Nucleus accumbens (tissue), 56 donors: ENCODE measurements at places on chromosomes 2 and 18.
A peak's percentile ranks its signal among the peaks of the same experiment; 100 is the strongest.

GRCh38 chr18:23068570-23069310 is 66.5 kb upstream of the CABLES1 start:
- no peak for DNase-seq

DNA sequence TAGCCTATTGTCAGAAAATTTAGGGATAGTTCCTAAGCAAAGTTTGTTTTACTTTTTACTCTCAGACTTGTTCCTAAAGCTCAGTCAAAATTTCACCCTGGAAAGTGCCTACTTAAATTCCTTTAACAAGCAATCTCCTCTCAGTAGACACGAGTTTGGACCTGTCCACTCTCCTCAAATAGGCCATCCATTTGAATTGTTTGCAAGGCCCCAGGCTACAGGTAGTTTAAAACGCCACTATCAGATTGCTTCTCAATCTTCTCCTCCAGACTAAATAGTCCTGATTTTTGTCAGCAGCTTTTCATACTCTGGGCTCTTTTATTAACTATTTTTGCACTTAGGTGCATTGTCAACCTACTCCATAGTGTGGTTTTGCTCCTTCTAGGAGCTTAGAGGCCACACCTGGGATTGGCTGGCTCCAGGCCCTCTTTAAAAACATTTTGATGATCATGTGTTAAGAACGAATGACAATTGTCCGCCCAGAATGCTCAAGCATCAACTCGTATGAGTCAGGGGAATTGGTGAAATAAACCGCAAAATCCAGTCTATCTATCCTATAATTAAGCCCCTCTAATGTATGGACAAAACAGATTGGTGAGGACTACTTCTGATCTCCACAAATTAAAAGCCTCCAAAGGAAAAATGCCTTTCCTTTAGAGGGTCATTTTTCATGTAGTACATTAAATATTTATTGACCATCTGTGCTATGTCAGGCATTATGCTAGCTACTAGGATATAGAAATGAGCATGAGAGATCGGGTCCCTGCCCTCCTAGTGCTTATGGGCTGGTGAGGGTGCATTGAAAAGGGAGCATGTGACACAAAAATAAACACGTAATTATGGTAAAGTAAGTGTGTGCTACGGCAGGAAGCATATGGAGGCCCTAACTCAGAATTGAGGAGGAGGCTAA is 333.8 kb upstream of the TNP1 start:
- DNase-seq = no peak

- DNase-seq = no peak
Measured at GRCh38 chr18:72207280-72207679, 336.9 kb downstream of the CBLN2 start.

- no peak for DNase-seq
Measured at GRCh38 chr18:2850816-2851215, 4.0 kb downstream of the EMILIN2 start.

- no peak for DNase-seq
Measured at GRCh38 chr2:205660521-205661124, 21.7 kb upstream of the NRP2 start.

DNA sequence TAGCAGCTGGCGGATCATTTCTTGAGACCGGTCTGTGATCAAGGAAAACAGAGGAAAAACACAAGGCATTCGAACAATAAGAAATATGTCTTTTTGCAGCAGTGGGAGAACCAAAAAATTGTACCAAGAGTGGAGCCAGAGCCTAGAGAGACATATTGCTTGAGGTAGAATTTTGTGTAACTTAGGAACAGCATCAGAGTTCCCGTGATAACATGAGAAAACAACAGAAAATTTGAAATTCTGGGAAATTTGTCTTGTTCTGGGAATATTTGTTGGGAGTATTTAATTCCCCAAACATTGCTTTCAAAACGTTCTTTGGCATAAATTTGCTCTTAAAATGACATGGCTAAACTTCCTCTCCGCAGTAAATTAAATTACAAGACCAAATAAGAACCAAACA is 267.5 kb downstream of the GPD2 start:
- no peak for DNase-seq

DNA sequence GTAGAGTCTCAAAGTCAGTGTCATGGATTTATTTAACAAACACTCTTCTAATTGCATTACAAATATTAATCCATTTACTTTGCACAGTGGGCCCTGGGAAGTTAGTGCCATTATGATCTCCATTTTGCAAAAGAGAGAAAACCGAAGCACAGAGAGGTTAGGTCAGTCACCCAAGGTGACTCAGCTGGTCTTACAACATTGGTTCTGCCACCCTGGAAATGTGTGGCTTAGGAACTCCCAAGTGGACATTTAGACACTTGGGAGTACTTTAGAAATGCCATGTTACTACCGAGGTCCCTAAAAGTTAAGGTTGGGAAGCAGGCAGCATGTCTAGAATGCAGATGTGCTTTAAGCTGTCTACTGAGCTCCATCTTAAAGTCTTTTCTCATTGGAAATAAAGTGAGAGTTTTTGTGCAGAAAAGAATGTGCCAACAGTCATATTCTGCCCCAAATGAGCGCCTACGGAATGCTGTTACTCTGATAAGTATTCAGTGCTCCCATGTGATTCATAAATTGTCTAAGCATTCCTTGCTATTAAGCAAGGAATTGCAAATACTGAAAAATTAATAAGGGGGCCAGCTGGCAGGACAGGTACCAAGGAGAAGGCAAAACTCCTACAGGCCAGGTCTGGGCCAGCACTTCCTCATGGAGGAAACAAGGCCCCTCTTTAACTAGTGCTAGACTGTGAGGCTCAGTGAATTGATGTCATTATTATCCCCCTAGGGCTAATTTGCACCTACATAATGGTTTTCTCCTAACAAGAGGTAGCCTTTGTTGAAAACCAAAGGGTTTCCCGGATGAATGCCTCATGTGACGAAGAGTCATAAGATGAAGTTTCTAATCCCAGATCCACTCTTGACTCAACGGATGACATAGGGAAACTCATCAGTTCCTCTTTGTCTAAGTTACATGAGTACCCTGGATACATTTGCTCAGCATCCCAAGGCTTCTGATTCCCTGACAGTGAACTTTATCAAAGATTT is 16.3 kb downstream of the NRP2 start:
- no peak for DNase-seq

DNA sequence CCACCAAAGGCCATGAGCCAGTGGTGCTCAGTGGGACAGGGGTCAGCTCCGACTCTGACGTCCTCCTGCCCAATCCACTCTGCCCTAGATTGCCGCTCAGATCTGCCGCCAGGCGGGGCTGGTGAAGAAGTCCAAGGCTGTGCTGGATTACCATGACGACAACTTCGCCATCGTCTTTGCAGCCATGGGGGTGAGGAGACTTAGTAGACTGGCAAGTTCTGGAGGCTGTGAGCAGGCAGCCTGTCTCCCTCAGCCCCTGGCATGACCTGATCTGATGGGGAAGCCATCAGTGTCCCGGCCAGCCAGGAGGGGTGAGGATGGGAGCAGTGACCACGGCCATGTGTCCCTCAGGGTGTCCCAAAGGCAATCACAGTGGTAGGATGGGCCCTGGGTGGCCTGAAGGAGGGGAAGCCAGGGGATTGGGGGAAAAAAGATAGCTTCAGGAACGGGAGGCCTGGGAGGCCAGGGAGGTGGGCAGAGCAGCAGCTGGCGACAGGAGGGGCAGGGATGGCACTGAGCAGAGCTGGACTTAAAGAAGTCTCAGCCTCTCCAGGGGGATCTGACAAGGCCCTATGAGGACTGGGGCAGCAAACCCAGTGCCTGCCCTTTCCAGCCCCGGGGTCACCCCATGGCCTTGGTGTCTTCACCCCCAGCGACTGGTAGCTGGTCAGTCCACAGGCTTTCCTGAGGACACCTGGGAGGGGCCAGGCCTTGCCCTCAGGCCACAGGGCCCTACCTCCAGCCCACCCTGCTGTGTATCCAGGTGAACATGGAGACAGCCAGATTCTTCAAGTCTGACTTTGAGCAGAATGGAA is 17.4 kb upstream of the ANKRD53 start:
- no peak for DNase-seq

DNA sequence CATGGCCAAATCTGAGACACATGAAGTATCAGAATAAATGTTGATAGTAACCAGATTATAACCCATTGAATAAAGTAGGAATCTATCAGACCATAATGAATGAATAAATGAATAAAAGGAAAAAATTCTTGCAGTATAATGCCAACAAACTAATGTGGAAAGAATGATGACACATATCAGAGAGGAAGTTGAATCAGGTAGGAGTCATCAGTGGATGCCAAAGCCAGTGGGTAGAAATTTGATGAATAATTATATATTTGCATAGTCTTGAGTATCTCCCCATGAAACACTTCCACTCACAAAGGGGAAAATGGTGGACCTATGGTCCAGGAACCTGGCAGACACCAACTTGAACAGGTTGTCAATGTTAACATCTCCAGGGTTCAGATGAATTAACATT is 68.6 kb downstream of the GALNT3 start:
- DNase-seq = no peak

- no peak for DNase-seq
Measured at GRCh38 chr2:68463287-68463877, 3.7 kb downstream of the FBXO48 start.

DNA sequence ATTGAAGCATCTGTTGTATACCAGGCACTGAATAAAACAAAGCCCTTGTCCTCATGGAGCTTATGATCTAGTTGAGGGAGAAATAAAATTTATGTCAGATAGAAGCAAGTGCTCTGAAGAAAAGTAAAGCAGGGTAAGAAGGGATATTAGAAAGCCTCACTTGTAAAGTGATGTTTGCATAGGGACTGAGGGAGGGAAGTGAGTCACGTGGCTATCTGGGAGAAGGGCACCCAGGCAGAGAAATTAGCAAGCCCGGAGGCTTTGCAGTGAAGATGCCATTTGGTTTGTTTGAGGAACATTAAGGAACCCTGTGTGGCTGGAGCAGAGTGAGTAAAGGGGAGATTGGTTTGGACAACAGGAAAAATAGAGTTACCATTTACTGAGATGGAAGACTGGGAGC is 52.1 kb downstream of the RBBP8 start:
- DNase-seq = no peak

DNA sequence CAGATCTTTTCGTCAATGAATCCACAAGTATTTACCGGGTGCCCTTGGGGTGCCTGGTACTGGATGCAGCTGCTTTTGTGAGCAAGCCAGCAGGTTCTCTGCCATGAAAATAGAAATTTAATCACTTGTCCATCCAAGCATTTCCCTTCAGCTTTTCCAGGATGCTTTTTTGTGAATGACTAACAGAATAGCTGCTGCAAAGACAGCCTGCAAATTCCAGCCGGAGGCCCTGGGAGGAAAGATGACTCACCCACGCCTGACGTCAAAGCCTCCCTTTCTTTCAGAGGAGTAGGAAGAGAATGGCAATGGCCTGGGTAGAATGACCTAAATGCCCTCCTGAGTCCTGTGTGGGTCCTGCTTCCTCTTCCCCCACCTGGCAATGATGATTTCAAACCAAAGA is 111.9 kb downstream of the AP1S3 start:
- DNase-seq = peak; percentile 8

DNA sequence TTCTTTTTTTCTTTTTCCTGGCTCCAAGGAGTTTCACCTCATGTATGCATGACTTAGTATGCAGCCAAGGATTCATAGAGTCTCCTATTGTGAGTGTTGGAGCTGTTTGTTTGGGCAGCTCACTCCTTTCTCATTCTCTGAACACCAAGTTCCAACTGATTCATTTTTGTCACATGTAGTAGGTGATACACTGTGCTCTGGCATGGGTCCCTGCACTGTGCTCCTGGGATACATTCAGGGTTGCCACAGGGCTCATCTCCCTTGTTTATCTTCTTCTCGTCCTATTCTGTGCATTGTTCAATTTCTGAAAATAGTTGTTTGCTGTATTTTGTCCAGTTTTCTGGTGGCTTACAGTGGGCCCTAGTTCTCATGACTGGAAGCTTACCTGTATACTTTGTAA is 96.8 kb downstream of the ZNF407 start:
- DNase-seq = no peak

- no peak for DNase-seq
Measured at GRCh38 chr2:24898122-24899109, 21.6 kb downstream of the ADCY3 start.

DNA sequence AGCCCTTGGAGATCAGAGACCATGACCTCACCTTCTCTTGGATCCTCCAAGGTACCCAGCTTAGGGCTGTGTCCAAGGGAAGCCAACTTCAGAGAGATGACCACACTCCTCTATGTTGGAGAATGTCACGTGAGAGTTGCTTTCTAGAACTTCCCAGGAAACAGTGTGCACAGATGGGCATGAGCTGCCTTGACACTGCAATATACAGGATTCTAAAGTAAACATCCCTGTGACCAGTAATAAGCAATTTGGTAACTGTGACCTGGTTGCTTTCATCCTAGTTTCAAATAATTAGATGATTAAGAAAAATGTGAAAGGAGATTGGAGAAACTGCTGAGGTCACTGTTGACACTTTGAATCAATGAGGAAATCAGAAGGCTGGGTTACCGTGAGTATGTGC is 181.1 kb upstream of the EPAS1 start:
- DNase-seq = no peak

GRCh38 chr18:47150824-47151366 is 595 bp upstream of the HDHD2 start:
- DNase-seq = peak; percentile 54

DNA sequence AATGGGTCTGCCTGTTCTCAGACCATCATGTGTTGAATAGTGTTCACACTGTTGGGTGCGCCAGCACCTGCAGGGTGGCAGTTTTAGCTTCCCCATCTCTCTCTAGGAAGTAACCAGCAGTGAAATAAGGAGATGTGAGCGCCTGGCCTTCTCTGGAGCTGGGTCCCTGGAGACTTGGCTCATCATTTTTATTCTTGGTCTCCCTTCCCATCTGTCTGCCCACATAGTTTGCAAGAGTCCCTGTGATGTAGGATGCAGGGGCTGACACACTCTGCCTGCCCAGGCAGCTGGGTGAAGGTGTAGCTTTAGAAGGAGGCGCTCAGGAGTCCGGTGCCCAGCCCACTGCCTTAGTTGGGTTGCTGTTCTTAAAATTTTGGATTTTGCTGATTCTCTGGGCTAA is 172.2 kb downstream of the LDLRAD4 start:
- no peak for DNase-seq

DNA sequence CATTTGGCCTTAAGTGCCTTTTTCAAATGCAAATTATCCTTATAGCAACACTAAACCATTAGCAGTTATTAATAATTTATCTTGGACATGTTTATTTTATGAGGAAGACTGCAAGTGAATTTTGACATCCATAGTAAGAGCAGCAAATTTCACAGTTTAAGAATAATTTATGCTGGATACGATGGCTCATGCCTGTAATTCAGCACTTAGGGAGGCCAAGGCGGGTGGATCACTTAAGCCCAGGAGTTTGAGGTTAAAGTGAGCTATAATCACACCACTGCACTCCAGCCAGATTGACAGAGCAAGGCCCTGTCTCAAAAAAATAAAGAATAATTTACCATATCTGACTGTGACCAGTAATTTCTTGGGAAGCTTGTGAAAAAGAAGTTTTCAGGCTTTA is 286.2 kb downstream of the TMX3 start:
- no peak for DNase-seq
